Caco-2 (cell line): ENCODE measurements at places on chromosomes 2 and 18.

GRCh38 chr2:142983174-142983573, 105.7 kb downstream of the KYNU start:
- DNase-seq: no peak

DNA sequence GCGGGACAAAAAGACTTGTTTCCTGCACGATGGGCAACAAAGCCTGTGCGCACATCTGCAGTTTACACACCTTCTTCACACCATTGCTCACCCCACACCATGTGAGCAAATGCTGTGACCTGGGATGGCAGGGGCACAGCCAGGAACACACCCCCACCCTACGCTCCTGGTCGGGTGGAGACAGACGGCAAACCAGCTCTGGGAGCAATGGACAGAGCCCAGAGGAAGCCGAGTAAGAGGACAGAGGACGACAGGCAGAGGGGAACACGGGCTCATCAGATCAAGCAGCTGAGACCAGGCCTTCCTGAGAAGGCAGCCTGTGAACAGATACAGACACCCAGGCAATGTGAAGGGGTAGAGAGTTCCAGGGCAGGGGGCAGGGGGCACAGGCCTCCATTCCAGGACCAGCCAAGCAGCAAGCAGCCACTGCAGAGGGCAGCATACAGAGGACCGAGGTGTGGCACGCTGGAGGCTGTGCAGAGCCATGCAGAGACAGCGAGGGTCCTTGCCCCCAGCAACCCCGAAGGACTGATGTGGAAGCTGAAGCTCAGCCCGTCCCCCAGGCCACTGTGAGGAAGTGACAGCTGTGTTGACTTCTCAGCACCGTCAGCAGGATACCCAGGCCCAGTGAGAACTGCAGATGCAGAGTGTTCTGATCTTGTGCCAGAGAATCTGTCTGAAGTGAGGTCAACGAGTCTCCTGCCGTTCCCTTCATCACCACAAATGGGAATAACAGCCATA, 46.2 kb downstream of the PARD6G start:
- no peak for DNase-seq

DNA sequence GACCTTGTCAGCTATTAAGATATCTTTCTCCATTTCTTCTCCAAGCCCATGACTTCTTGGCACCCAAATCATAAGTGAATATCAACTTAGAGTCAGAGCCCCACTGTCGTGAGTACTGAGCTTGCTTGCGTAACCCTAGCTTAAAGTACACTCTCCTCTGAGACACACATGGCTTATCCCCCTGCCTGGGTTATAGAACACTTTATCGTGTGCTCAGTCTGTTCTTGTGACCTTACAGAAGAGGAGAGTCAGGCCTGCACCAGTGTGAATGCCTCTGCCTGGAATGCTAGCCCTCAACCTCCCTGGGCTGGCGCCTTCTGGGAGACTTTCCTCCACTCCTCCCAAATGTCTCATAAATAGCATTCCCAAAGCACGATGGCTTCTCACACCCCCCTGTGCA, 79.3 kb downstream of the CEP192 start:
- no peak for DNase-seq

- DNase-seq: no peak
Observed at GRCh38 chr2:77873506-77873905, 351.3 kb upstream of the LRRTM4 start.

DNA sequence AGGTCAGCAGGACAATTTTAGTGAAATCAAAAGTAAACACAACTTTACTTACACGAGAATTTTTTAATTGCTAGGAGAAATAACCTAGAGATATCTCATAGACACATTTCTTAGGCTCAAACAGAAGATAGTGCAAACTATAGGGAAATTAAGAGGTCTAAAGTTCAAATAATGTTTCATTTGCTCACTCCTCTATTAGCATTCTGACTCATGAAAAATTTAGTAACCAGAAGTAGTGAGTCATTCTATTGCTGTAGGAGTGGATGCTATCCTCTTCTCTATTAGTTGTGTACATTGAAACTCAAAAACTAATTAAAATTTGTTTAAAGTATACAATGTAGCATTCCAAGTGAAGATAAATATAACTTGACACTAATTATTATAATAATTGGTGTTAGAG, 908.3 kb upstream of the TMEFF2 start:
- DNase-seq: no peak

DNA sequence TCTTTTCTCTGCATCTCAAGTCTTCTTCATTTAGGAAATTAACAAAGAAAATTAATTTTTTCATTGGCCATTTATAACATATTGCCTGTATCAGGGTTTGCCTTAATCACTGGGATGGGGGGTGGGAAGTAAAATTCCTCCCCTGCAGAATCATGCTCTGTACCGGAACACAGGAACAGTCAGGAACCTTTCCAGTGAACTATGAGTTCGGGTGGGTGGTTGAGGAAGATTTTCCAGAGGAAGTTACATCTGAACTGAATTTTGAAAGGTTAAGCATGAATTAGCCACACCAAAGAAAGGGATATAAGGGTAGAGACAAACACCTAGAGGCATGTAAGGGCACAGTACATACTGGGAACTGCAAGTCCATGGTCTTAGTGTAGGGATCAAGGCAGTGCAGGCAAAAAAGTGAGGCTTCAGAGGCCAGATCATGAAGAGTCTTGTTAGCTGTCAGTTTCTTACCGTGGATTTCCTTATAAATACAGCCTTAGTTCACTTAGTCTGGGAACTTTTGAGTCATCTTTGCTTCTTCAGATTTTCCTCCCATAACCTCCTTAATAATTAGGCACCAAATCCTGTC, 55.6 kb downstream of the FAM117B start:
- DNase-seq: no peak

DNA sequence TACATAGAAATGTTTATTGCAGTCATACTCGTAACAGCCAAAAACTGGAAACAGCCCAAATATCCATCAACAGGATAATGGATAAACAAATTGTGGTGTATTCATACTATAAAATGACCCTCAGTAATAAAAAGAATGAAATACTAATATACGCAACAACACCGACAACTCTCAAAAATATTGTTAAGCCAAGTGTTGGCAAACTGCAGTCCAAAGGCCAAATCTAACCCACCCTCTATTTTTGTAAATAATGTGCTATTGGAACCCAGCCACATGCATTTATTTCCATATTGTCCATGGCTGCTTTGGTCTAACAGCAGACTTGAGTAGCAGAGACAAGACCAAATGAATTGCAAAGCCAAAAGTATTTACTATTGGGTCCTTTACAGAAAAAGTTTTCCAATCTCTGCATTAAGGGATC, 151.0 kb downstream of the MREG start:
- no peak for DNase-seq

DNA sequence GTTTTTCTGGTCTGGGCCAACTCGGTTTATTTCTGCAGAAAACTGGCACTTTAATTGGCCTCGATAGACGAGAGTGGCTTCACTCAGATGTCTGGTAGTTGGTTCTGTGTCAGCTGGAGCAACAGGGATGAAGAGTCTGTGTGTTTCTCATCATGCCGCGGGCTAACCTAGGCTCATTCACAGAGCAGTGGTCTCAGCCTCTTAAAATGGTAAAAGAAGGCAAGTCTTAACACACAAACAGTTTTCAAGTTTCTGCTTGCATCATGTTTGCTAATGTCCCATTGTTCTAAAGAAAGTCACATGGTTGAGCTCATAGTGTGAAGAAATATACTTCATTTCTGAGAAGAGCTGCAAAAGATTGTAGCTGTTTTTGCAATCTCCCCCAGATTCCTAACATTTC, 37.5 kb upstream of the ANXA4 start:
- no peak for DNase-seq

DNA sequence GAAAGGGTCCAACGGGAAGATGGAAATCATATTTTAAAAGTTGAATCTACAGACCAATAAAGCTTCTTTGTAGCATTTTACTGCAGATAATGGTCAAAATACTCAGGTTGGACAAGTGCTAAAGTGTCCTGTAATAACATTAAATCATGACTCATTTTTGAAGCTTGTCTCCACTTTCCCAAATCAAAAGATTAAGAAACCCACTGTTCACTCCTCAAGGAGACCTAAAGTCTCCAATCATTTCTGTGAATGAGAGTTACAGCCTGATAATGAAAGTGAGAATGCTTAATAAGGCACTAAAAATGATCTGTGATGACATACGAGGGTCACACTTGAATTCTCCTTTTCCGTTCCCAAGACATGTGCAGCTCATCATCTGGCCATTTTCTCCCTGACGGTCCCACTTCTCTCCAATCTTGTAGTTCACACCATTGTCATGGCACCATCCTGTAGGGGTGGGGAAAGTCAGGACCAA, 53.4 kb downstream of the ATIC start:
- no peak for DNase-seq

DNA sequence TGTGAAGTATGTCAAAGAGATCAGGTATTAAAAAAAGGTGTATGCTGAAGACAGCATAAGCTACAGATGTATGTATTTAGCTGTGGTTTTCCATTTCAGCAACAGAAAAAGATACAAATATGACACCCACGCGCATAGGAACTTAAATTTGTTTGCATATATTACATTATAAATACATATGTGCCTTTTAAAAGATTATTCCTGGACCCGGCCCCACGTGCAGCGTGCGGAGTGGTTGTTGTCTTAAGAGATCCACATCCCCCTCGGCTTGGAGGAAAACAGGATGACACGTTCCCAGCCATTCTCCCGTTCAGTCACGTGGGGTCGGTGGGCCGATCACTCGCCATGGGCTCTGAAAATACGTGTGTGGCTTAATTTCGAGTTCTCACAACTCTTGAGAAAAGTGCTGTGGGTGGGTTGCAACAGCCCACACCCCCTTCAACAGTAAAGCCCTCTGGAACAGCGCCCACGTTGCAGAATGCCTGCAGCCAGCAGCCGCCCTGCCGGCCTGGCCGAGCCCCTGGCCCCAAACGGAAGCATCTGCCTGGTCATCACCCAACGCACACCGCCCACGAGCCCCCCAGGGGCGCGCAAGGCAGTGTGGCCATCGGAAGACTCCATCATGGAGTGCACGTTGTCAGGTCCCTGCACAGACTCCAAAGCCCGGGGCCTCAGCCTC, 18.6 kb upstream of the KCNG2 start:
- no peak for DNase-seq

- no peak for DNase-seq
Observed at GRCh38 chr2:43152186-43152585, 74.2 kb downstream of the ZFP36L2 start.

DNA sequence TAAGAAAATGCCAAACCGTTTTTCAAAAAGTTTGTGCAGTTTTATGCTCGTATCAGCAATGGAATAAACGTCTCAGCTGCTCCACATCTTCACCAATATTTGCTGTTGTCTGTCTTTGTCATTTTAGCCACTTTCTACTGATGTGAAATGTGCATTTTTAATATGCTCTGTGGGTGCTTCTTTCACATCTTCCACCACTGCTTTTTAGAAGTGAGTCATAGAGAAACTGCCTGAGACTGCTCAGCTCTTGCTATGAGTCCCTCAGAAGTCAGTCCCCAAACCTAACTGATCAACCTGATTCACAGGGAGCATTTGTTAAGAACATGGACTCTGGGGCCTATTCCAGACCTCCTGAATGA, 41.0 kb upstream of the EPC2 start:
- DNase-seq: no peak

GRCh38 chr2:171882089-171882769, 11.8 kb downstream of the SLC25A12 start:
- DNase-seq: no peak

- no peak for DNase-seq
Observed at GRCh38 chr2:159902722-159903121, 104.7 kb upstream of the CD302 start.

GRCh38 chr2:119218478-119219064, 5.1 kb upstream of the STEAP3 start:
- no peak for DNase-seq

DNA sequence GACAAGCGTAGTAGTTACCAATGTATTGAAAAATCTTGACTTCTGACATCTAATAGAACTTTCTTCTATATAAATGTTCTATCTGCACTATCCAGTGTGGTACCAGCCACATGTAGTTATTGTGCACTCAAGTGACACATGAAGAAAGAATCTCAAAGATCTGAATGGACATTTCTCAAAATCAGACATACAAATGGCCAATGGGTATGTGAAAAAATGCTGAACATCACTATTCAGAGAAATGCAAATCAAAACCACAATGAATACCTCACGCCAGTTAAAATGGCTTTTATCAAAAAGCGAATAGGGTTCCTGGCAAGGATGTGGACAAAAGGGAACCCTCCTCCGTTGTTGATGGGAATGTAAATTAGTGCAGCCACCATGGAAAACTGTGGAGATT, 37.5 kb upstream of the SMCHD1 start:
- DNase-seq: no peak

DNA sequence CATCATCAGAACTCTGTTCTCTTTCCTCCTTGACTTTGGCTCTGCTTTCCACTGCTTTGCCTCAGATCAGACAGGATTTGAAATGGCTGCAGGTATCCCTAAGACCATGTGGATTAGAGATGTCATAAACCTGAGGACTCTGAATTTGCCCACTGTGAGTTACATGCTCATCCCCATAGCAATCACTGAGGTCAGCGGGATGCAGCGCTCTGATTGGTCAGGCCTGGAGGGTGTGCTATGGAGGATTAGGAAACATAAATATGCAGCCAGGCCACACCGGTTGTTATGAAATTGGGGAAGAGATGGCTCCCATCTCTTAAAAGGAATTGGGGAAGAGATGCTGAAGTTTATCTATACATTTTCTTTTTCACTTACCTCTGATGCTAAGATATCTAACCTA, 73.7 kb upstream of the DNAJC10 start:
- peak; percentile 74 for DNase-seq

- DNase-seq: no peak
Observed at GRCh38 chr2:172513935-172514586, 41.8 kb upstream of the PDK1 start.

GRCh38 chr2:109058191-109058632, 69.2 kb upstream of the EDAR start:
- DNase-seq: no peak

DNA sequence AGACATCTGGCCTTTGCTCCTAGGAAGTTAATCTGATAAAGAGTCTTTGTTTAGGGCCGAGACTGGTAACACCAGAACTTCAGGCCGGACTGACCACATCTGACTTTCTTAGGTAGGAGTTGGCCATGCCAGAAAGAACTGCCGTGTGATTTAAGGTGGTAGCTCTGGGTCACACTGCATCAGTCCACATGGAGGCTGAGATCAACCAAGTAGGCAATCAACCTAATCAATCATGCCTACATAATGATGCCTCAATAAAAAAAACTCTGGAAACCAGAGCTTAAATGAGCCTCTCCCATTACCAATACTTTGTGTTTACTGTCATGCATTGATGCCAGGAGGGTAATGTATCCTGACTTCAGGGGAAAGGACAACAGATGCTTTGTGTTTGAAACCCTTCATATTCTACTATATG, 44.1 kb upstream of the ORC2 start:
- peak; percentile 73 for DNase-seq

- no peak for DNase-seq
Observed at GRCh38 chr2:12776521-12776961, 59.8 kb downstream of the TRIB2 start.

GRCh38 chr2:8515864-8516533, 165.9 kb upstream of the ID2 start:
- DNase-seq: peak; percentile 43
